ENCODE measurements at places on chromosomes 4 and X.

GRCh38 chrX:36443007-36443406 is 523.5 kb downstream of the CFAP47 start:
- DNase-seq, result no peak

DNA sequence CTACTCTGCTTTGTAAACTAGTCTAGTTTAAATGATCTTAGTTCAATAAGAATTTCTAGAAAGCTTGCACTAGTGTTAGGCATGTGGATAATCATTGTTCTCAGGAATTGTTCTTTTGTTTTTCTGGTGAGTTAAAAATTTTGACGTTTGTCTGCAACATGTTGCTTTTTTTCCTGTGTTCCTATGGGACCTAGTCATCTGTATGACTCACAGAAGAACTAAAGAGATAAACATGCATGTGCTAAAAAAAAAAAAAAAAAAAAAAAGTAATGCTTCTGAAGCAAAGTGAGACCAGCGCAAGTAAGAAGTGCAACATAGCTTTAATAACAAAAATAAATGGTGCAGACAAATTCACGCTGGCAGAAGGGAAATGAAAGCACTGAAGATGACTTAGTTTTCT is 471.2 kb downstream of the IQCM start:
- DNase-seq, result peak; percentile 19

DNA sequence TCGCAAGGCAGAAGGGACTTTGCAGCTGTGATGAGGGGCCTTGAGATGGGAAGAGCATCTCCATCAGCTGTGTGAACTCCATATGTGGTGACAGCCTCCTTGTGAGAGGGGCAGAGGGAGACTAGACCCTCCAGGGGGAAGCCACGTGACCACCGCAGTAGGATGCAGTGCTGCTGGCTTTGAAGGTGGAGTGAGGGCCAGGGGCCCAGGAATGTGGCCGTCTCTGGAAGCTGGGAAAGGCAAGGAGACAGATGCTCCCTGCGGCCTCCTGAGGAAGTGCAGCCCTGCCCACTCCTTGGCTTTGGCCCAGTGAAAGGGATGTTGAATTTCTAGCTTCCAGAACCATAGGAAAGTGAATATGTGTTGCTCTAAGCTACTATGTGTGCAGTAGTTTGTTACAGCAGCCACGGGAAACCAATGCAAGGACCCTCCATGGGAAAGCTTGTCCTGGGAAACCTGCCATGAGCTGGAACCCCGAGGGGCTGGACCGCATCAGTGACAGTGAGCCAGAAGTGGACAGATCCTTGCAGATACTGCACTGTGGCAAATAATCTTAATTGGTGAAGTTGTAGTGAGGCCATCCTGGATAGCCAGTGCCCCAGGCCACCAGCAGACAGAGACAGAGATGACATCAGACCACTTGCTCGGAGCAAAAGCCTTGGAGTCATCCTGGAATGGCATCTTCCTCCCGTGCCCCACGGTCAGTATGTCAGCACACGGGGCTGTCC is 35.4 kb upstream of the SORCS2 start:
- DNase-seq, result peak; percentile 60

- no peak for DNase-seq
Measured at GRCh38 chr4:70925418-70925817, 23.2 kb downstream of the MOB1B start.

- DNase-seq, result peak; percentile 82
Measured at GRCh38 chr4:183182873-183183725, 84.0 kb downstream of the WWC2 start.

- peak; percentile 86 for DNase-seq
Measured at GRCh38 chrX:63513825-63514568, 162.9 kb upstream of the SPIN4 start.

GRCh38 chr4:157727163-157727562 is 445.7 kb downstream of the GASK1B start:
- no peak for DNase-seq

DNA sequence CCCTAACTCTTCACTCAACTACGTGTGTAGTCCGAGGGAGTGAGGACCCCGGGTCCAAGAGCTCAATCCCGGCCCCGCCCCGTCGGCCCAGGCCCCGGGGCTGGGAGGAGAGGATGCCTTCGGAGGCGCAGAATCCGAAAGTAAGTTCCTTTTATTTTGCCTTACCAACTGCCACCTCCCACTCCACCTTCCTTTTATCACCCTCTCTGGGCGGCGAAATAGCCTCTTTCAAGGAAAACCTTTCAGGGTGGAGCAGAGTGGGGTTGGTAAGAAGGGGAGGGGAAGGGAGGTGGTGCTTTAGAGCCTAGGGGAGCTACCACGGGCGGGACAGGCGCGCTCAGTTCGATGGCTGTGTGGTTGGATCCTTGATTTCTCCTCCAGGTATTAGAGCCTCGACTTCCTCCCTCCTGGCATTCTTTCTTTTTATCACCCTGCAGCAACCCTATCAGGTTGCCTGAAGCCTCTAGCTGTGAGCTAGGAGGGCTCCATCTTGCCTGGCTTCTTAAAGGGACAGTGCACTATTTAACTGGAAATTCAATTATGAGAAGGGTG is 191.2 kb downstream of the RRAGB start:
- no peak for DNase-seq

GRCh38 chrX:115939070-115939469 is 231.5 kb upstream of the AGTR2 start:
- DNase-seq, result no peak

- DNase-seq, result peak; percentile 97
Measured at GRCh38 chr4:76753814-76754213, 144.1 kb downstream of the SOWAHB start.

DNA sequence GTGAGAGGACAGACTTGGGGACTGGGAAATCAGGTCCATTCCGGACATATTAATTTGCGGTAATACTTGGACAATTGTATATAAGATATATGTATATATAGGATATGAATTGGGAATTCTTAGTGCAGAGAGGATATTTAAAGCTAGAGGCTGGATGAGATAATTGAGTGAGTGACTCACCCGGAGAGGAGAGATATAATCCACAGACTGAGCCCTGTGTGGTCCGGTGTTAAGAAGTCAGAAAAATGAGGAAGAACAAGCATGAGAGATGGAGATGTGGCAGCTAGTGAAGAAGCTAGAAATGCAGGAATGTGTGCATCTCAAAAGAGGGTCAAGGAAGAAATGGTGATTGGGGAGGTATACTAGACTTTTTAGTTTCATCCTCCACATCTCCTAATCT is 336.2 kb downstream of the SLC7A11 start:
- peak; percentile 59 for DNase-seq

GRCh38 chrX:69995362-69996112 is 54.2 kb downstream of the AWAT2 start:
- no peak for DNase-seq

DNA sequence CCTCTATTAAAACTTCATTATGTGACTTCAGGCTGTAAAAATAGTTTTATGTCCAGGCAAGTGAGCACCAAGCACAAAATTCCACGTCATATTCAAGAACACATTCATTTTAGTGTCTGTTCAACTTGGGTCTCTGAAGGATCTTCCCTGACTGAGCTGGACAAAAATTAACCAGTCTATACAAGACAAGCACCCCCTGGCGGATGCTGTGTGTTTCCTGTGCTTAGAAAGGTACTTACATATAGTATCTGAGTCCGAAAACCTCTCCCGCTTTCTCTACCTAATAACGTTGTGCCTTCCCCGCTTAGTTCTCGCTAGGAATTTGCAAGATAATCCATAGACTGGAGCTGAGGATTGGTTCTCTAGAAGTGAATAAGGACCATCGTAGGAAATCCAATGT is 2214.5 kb upstream of the TENM3 start:
- DNase-seq, result peak; percentile 65

DNA sequence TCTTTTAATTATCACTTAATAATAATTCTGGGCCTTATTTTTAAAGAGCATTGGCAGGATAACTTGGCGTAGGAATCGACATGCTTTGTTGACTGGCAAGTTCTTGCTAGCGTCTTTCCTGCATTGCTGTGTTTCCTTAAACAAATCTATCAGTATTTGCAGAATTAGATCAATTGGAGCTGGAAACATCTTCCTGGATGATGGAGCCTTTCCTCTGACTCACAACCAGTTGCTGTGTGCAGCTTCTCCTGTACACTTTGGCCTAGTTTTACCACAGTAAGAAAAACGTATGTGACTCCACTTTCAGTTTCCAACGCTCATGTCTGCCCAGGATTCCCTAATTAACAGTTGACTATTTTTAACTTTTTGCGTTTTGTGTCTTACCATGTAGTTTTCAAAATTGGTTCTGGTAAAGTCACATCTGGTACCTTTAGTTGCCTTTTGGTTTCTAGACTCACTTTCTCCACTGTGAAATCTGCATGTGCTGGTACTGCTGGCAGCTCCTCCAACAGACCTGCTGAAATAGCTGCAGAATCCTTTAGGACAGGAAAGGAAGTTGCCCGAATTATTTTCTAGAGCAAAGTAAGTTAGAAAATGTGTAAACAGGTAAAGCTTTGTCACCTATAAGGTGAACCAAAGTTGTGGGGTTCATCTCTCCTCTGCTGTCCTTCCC is 553.2 kb upstream of the FAT1 start:
- no peak for DNase-seq

DNA sequence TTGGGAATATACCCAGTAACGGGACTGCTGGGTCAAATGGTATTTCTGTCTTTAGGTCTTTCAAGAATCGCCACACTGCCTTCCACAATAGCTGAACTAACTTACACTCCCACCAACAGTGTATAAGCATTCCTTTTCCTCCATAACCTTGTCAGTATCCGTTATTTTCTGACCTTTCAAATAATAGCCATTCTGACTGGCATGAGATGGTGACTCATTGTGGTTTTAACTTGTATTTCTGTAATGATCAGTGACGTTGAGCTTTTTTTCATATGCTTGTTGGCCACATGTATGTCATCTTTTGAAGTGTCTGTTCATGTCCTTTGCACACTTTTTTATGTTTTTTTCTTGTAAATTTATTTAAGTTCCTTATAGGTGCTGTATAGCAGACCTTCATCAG is 81.2 kb downstream of the ADAM29 start:
- DNase-seq, result no peak

DNA sequence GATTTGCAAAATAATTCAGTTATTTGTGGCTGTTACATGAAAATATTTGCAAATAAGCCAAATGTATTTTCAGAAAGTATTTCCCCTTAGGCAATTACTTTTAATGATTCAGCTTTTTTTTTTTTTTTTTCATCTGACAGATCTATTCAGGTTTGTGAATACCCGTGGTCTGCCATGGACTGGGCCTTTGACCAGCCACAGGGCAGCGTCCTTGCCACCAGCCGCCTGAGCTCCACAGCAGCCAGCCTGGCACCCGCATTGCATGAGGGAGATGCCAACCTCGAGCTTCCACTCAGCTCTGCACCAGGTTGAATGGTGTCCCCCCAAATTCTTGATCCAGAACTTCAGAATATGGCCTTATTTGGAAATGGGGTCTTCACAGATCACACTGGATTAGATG is 14.7 kb downstream of the TMEM271 start:
- no peak for DNase-seq

DNA sequence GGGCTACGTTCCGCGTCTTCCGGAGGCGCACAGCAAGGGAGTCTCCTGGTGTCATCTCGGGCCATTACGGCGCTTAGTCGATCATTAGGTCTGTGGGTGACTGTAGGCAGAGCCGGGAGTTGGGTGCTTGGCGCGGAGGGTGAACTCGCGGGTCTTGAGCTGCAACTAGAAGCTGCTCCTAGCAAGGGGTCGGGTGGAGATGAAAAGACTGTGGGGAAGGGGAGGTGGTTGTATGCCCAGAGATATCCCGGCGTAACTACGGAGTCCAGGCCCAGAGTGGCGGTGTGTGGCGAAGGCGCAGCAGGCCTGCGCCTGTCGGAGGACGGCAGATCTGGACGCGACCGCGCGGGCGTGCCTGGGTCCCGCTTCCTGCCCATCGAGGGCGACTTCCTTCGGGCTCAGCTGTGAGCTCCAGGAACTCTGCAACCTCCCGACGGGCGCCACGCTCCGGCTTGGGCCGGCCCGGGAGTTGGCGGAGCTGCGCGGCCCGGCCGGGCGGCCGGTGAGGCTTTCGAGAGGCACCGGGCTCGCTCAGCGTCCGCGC is 2.7 kb upstream of the NKX3-2 start:
- DNase-seq, result no peak

DNA sequence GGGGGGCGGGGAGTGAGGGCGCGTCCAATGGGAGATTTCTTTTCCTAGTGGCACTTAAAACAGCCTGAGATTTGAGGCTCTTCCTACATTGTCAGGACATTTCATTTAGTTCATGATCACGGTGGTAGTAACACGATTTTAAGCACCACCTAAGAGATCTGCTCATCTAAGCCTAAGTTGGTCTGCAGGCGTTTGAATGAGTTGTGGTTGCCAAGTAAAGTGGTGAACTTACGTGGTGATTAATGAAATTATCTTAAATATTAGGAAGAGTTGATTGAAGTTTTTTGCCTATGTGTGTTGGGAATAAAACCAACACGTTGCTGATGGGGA is 1.1 kb downstream of the HTT start:
- no peak for DNase-seq

GRCh38 chr4:184402740-184403383 is 71.5 kb downstream of the IRF2 start:
- DNase-seq, result no peak

GRCh38 chr4:123034023-123034422 is 111.6 kb upstream of the NUDT6 start:
- DNase-seq, result peak; percentile 75

DNA sequence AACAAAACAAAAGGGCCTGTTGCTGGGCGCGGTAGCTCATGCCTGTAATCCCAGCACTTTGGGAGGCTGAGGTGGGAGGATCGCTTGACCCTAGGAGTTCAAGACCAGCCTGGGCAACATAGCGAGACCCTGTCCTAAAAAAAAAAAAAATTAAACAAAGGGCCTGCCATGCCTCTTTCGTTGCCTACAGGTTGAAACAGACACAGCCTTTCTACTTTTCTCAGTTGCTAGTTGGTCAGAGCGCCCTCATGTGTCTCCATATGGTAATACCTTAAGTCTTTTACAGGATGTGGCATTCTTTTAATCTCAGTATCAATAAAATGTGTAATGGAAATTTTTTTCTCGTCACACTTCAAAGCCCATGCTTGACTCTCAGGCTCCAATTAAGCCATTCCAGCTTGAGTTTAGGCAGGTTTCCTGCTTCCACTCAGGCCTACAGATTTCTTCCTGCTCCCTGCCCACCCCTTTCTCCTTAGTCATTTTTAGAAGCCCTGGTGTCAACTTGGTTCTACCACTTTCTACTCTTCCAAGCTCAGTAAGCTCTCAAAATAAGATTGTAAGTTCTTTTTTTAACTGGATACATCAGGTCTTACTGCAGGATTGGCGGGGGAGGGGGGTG is 4.6 kb upstream of the SOWAHD start:
- peak; percentile 32 for DNase-seq

GRCh38 chrX:72005046-72005445 is 94.4 kb downstream of the NHSL2 start:
- DNase-seq, result no peak

DNA sequence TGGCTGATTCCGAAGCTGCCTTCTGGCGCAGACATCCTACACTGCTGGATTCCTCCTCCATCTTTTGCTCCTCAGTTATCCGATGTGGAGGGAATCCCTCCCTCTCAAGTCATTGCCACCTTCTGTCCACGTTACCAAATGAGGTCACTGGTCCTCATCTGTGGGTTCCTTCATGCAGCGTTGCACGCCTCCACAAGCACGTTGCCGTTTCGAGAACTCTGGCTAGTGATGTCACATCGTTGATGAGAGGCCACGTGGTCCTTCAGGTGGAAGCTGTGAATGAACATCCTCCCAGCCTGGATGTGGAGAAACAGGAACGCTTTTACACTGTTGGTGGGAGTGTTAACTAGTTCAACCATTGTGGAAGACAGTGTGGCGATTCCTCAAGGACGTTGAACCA is 323.2 kb downstream of the DHRSX start:
- no peak for DNase-seq

- DNase-seq, result no peak
Measured at GRCh38 chrX:135421932-135422809, at the start of gene SMIM10L2A. SMIM10L2A (plus strand) TSS chrX:135421944; CDS start chrX:135422132, 188 bp downstream.

GRCh38 chr4:173214231-173214630 is 45.6 kb downstream of the GALNT7 start:
- no peak for DNase-seq

- DNase-seq, result no peak
Measured at GRCh38 chrX:126170720-126171119, 4.6 kb upstream of the DCAF12L2 start.
